ENCODE measurements at places on chromosomes 12 and 14.

GRCh38 chr12:15629108-15629507 lies 160.1 kb downstream of the EPS8 start:
- no peak for DNase-seq

GRCh38 chr12:28570811-28571210 lies 380.6 kb downstream of the CCDC91 start:
- DNase-seq = no peak

DNA sequence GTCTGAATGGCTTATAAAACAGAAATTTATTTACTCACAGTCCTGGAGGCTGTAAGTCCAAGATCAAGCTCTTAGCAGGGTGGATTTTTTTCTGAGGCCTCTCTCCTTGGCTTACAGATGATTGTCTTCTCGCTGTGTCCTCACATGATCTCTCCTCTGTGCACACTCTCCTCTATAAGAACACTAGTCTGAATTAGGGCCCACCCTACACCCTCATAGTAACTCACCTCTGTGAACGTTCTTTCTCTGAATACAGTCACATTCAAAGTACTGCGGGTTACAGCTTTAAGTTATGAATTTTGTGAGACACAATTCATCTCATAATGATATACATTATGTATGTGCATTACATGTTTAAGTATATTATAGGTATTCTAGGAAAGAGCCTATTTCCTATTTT lies 135.7 kb upstream of the ATXN7L3B start:
- no peak for DNase-seq

DNA sequence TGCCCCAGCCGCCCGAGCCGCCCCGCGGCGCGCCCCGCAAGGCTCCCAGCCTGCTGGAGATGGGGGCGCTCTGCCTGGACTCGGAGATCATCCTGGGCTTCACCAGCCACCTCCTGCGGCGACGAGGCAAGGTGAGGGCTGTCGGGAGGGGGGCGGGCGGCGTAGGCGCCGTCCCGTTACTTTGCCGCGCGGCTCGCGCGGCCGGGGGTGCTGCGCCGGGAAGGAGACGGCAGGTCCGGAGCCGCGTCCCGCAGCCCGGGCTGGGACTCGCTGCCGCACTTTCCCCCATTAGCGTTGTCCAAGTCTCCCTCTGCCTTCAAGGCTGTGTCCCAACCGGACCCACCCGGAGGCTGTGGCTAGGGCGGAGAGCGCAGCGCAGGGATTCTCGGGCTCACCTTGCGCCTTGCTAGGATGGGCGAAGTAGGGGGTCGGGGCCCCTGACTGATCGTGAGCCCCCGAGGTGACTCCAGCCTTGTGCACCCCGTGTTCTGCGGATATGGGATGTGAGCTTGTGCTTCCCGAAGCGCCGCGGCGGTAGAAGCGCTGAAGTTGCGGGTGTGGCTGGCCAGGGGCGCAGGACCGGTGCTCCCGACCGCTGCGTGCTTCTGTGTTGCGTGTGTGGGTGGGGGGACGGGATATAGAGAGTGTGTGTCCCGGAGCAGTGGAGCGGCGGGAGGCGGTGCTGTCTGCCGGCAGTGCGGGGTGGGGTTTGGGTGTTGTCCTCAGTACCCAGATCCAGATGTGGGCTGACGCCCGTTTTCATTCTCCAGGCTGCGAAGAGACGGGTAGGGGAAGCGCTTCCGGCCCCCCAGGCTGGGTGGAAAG lies 1.7 kb upstream of the KIF26A start:
- no peak for DNase-seq

- DNase-seq = no peak
Measured at GRCh38 chr12:64528616-64529015, 76.7 kb downstream of the TBK1 start.

Measured in NCI-H1930 (cell line).